ENCODE measurements at places on chromosomes 13 and 19. TPM values are rescaled to one million over a fixed set of nuclear protein-coding genes. Genes with fewer than 3 reads are reported as not detected.
A peak's percentile ranks its signal among the peaks of the same experiment; 100 is the strongest.

The ADAT3 gene
- total RNA-seq: 1.1 TPM

The AMH gene
- total RNA-seq: 0.51 TPM

The MAG gene
- total RNA-seq: not detected

The TNFSF11 gene
- total RNA-seq: not detected

The SUGP2 gene
- 64.5 TPM for total RNA-seq

The TNFRSF19 gene
- total RNA-seq: 27.4 TPM

GRCh38 chr13:27118428-27119054 is 53.1 kb downstream of the USP12 start:
- no peak for DNase-seq

GRCh38 chr19:42253245-42254088 is 1.5 kb downstream of the ERF start:
- DNase-seq: peak; percentile 66

GRCh38 chr19:51311351-51312257 is at the start of gene IGLON5:
IGLON5 (plus strand) TSS chr19:51311644; CDS start chr19:51311848, 204 bp downstream.
- no peak for DNase-seq

DNA sequence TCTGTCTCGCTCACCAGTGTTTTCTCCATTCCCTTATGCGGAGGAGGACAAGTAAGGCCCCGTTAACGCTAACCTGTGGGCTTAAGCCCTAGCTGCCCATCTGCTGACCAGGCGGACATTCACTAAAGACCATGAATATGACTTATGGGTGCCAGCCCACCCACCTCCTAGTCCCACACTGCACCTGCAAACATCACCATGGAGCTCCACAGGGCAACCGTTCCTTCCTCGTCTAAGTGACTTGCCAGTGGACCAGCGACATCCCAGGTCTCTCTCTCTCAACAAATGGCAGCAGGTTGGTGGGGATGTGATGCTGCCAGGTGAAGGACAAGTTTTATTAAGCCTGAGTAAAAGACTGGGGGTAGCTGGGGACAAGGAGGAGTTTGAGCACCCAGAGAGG is 55.2 kb downstream of the CCDC70 start:
- no peak for DNase-seq

DNA sequence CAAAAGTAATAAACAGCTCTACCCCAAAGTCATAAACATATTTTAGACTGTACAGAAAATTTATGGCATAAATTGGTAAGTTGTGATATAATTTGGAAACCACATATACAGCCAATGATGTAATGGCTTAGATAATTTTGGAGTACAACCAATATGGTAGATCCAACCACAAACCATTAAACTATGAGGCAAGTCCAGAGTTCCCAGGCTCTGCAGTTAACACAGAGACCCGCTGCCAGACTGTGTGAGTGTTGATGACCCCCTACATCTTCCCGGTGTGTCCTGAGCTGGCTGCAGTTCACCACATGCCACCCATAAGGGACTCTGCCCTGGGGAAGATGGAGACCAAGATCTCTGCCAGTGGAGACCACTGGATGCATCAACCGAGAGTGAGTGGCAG is 9.9 kb upstream of the SERPINE3 start:
- no peak for DNase-seq

GRCh38 chr19:35408284-35409171 is 37.7 kb downstream of the GPR42 start:
- no peak for DNase-seq

DNA sequence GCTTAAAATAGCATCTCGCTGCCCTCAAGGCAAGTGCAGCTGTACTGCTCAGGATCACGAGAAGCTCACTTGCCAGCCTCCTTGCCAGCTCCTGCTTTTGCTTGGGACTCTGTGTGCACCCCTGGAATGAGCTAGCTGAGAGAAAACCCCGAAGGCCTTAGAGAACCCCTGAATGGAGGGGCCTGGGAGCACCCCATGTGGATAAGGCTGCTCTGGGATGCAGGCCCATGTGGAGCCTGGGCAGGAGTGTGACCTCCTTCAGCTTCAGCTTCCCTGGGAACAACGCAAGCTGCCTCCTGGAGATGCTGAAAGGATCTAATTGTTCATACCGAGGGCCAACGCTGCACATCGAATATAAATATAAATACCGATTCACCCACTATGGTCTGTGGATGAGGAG is 109.2 kb downstream of the HSPH1 start:
- no peak for DNase-seq

DNA sequence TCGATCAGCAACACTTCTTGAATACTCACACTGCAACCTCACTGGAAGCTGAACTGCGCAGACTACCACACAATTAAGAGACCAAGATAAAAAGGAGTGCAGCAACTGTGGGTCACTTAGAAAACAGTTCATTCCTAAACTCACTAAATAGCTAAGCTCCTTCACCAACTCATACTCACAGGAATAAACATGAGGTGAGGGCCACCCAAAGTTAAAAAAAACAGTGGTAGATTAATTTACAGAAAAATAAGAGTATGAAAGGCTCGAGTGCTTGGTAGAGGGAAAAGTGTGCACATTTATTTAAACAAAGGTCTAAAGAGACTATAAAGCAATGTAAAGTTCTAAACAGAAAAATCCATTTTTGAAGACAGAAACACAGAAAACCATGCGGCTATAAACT is 7.6 kb downstream of the ANKRD10 start:
- DNase-seq: no peak

DNA sequence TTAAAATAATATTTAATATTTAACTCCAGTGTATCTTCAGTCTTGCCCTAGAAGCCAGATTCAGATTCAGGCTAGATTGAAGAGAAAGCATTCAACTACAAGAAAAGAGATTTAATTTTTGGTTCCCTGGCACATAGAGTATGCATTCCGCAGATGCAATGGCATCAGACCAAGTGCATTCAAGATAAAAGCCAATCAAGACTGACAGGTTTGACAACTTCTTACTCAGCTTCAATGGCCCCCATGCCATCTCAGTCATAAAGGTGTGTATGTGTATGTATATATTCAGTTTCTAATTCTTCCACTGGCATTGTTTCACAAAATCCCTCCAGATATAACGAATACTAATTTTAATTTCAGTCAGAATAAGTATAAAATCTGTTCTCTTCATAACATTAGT is 650.8 kb upstream of the GPC6 start:
- DNase-seq: no peak

- no peak for DNase-seq
These were observed 4.2 kb downstream of the TMEM259 start for GRCh38 chr19:1016647-1017114.

DNA sequence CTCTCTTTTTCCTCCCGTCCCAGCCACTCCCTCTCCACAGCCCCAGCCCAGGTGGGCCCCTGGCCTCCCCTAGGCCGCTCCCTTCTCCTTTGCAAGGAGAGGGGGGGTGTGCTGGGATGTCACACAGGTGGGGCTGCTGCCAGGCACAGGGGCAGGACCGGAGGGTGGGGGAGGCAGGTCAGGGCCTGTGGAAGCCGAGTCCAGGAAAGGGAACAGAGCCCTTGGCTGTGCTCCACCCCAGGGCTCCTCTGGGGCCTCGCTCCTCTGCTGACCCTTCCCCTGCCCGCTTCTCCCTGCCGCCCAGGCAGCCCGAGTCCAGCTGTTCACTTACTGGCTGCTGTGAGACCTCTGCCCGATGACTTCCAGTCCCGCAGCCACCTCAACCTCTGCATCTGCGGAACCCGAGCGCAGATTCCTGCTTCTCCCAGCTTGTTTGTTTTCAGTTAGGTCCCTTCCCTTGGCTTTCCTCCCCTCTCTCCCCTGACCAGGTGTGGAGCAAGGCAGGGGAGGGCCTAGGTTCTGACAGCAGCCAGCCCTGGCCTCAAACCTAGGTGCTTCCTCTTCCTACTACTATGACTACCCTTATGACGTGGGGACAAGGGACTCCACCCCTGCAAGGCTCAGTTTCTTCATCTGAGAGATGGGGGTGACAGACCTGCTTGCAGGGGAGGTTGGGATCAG is 850 bp upstream of the KLK11 start:
- no peak for DNase-seq
